ENCODE measurements at places on chromosomes 3 and 15.

DNA sequence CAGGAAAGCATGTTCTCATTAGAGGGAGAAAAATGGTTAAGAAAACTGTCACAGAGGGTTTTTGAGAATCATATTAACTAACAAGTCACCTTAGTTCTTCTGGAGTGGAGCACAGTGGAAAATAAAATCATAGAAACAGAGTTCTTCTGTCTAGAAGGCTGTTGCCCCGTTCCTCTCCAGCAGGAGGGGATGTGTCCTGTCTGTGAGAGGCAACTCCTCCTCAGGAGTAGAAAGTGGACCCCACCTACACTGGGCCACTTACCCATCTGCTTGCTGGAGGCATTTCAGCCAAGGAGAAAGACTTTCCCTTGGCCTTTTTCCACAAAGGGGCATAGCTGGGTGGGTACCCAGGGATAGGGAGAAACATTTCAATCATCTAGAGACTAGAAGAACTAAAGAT, 106.6 kb downstream of the SSR3 start:
- no peak overlapping the region for H3K27ac ChIP-seq
- DNase-seq = no peak
- no peaks in the 10 kb centered on the region for H3K27me3 ChIP-seq
- H3K4me1 ChIP-seq = peaks cover under 1% of the 10 kb centered on the region

- no peak overlapping the region for H3K27ac ChIP-seq
- no peak overlapping the region for H3K4me3 ChIP-seq
- no peaks in the 10 kb centered on the region for H3K4me1 ChIP-seq
- no peaks in the 10 kb centered on the region for H3K27me3 ChIP-seq
Observed at GRCh38 chr3:136122006-136122405, 74.1 kb downstream of the MSL2 start.

DNA sequence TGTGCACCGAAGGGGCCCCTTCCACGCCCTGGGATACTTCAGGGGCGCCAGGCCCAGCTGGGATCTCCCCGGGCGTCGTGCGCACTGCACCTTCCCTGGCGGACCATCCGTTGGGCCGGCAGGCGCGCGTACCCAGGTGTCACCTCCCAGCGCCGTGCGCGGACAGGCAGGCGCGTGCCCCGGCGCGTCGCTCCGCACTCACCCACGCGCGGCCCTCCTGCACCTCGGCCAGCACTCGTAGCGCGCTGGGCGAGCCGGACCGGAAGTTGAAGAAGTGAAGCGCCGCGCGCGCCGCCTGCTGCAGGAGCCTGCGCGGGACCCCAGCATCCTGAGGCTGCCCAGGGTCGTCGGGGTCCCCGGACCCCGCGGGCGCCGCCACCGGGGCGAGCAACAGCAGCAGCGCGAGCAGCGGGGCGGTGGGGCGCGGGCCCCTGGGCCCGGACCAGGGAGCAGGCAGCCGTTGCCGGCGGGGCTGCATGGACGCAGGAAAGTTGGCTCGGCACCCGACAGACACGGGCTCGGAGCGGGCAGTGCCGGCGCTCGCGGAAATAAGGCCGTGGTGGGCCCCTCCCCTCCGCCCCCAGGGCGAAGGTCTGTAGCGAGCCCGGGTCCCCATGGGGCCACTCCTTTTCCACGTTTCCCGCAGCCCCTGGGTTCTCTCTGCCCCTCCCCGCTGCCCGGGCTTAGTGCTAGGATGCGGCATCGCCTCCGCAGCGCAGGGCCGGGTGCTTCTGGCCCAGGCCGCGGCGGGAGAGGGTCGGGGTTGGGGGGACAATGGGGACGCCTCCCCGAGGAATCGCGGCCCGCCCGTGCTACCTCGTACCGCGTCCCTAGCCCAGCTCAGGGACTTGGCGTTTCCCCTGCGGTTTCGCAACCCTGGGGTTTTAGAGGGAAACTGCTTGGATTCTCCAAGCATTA, at the start of gene RARRES1:
TSS of gene RARRES1 (minus strand) at position 520 of the 918 bp plus-strand sequence. CDS start at position 478, 42 bp downstream.
- H3K27me3 ChIP-seq = no peaks in the 10 kb centered on the region
- H3K4me3 ChIP-seq = no peak within 1 kb of the TSS
- peak; percentile 42 for DNase-seq
- H3K4me1 ChIP-seq = peaks cover 1% of the 10 kb centered on the region
- no peaks in the 10 kb centered on the region for H3K36me3 ChIP-seq

GRCh38 chr3:63656786-63657185, 4.3 kb downstream of the SNTN start:
- no peak overlapping the region for H3K27ac ChIP-seq
- H3K4me3 ChIP-seq = no peak overlapping the region
- H3K4me1 ChIP-seq = no peaks in the 10 kb centered on the region
- no peak for DNase-seq
- H3K27me3 ChIP-seq = no peaks in the 10 kb centered on the region
- no peaks in the 10 kb centered on the region for H3K36me3 ChIP-seq

DNA sequence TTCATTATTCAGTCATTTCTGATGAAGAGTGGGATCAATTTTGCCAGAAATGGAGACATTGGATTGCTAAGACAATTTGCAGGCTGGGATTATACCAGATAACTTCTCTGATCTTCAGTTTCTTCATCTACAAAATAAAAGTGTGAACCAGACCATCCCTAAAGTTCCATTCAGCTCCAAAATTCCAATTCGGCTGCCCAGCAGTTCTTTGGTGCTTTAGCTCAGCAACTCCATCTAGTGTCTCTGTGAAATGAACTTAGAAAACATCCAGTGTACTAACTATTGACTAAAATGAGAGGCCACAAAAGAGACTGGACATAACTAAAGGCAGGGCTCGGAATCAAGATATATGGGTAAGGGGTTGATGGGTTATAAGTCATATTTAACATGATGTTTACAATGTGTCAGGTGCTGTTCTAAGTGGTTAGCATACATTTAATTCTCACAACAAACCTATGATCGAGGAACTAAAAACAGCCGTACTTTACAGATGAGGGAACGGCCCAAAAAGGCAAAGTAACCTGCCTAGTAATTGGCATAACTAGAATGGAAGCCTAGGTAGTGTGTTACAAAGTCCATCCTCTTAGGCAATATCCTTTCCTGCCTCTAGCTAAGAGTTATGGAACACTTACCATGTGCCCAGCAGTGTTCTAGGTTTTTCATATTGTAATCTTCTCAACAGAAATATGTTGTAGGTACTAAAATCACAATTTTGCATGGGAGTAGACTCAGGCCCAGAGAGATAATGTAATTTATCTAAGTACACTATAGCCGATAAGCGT, 17.0 kb downstream of the THAP10 start:
- no peaks in the 10 kb centered on the region for H3K36me3 ChIP-seq
- H3K27ac ChIP-seq = no peak overlapping the region
- H3K4me1 ChIP-seq = no peaks in the 10 kb centered on the region
- DNase-seq = no peak
- no peak overlapping the region for H3K4me3 ChIP-seq

GRCh38 chr3:41753651-41754050, 208.3 kb downstream of the ULK4 start:
- DNase-seq = no peak
- H3K4me1 ChIP-seq = no peaks in the 10 kb centered on the region
- no peak overlapping the region for H3K4me3 ChIP-seq

DNA sequence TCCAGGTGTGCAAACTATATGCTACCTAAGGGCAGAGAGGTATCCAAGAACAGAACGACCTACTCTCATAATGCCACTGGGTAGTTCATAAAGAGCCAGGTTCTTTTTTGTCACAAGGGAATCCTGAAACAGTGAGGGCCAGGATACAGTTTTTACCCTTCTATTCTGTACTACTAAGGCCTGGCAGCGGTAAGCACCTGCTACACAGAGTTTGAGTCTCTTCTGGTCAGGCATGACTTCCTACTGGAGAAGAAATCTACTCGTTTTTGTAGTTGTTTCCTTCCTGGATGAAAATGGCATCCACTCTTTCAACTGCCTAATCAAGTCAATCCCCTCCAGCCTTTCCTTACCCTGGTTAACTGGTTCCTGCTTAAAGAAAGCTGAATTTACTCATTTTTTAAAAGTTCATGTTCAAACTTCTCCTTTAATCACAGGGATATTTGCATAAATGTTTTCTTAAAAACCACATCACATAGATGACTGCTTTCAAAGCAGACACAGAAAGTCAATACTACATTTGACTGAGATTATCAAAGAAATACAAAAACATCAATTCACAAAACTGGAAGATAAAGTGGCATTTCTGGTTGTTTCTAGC, 40.0 kb downstream of the MAP4 start:
- DNase-seq = no peak
- no peaks in the 10 kb centered on the region for H3K4me1 ChIP-seq
- H3K27me3 ChIP-seq = no peaks in the 10 kb centered on the region

DNA sequence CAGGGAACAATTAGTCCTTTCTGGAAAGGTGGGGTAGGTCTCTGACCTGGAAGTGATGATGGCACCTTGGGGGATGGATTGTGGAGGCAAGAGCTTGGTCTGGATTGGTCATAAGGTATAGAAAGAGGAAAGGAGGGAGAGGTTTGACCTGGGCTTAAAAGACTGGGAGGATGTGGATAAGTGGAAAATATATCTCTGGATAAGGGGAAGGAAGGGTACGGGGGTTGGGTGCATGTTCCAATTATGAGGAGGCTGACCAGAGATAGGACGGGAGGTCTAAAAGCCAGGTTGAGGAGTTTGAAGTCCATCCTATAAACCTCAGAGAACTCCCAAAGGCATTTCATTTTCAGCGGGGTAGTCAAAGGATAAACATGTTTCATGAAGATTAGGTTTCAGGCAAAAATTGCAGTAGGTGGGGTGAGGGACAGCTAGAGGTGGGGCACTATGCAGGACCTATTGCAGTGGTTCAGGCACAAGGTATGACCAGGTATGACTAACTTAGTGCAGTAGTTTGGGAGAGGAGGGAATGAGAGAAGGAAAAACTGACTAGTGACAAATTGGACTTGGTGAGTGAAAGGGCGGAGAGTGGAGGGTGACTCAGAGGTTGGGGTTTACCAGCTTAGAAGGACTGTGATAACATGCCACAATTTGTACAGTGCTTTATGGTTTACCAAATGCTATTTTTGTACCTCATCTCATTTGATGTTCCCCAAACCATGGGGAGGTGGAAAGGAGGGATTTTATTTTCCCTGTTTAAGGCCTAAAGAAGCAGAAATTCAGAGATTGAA, 10.7 kb downstream of the PDE8A start:
- no peaks in the 10 kb centered on the region for H3K4me1 ChIP-seq
- no peak overlapping the region for H3K27ac ChIP-seq
- no peak overlapping the region for H3K4me3 ChIP-seq
- no peaks in the 10 kb centered on the region for H3K27me3 ChIP-seq
- no peak for DNase-seq
- no peaks in the 10 kb centered on the region for H3K36me3 ChIP-seq

DNA sequence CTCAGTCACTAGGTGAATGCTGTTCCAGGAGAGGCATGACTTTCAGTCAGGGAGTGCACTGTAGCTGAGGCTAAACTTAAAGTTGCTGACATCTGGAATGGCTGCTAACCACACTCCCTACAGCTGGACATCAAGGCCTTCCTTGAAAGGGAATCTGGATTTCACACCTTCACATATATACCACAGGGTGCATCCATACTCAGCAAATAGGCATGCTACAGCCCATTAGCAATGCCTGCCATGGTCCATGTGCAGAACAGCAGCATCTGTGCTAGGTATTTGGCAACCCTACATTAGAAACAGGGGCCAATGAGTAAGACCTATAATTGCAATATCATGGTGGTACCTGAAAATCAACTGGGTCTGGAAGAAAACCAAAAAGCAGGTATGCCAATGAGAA, 74.8 kb downstream of the SNTN start:
- H3K4me1 ChIP-seq = no peaks in the 10 kb centered on the region
- no peaks in the 10 kb centered on the region for H3K27me3 ChIP-seq
- no peaks in the 10 kb centered on the region for H3K36me3 ChIP-seq

Data from neuronal stem cell (in vitro differentiated cells).